Colonic mucosa (tissue), 4 donors: ENCODE measurements at places on chromosomes 7 and 10. TPM values are rescaled to one million over a fixed set of nuclear protein-coding genes. Genes with fewer than 3 reads are reported as not detected.

DNA sequence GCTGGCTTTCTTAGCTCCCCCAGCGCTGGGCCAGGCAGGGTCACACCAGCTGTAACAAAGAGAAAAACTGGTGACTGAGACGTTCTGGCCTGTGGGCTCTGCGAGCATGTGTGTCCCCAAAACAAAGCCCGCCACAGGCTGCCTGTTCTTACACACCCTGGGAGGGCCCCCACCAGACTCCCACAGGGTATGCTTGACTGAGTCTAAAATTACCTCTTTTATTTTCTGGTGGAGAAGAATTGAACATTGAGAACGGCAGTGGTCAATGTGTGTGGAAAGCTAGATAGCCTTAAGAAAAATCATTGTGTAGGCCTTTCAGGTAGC lies 808 bp downstream of the C10orf71 start:
- no peaks in the 10 kb centered on the region for H3K27me3 ChIP-seq
- no peaks in the 10 kb centered on the region for H3K36me3 ChIP-seq
- no peak overlapping the region for H3K4me3 ChIP-seq
- no peak overlapping the region for H3K27ac ChIP-seq
- DNase-seq: no peak

GRCh38 chr10:57579926-57580325 lies 687.8 kb downstream of the IPMK start:
- H3K27ac ChIP-seq: no peak overlapping the region
- no peak overlapping the region for H3K4me3 ChIP-seq
- DNase-seq: no peak
- H3K4me1 ChIP-seq: no peaks in the 10 kb centered on the region
- H3K27me3 ChIP-seq: no peaks in the 10 kb centered on the region
- H3K36me3 ChIP-seq: no peaks in the 10 kb centered on the region

- no peaks in the 10 kb centered on the region for H3K36me3 ChIP-seq
- H3K27me3 ChIP-seq: no peaks in the 10 kb centered on the region
- no peaks in the 10 kb centered on the region for H3K4me1 ChIP-seq
- H3K27ac ChIP-seq: no peak overlapping the region
- no peak overlapping the region for H3K4me3 ChIP-seq
Observed at GRCh38 chr7:96041171-96041570, 268.8 kb downstream of the DYNC1I1 start.

GRCh38 chr10:98258683-98259454 lies 9.1 kb downstream of the LOXL4 start:
- DNase-seq: no peak
- no peaks in the 10 kb centered on the region for H3K27me3 ChIP-seq
- no peaks in the 10 kb centered on the region for H3K4me1 ChIP-seq
- H3K27ac ChIP-seq: no peak overlapping the region
- H3K36me3 ChIP-seq: no peaks in the 10 kb centered on the region

- H3K27me3 ChIP-seq: no peaks in the 10 kb centered on the region
- no peak overlapping the region for H3K4me3 ChIP-seq
- no peaks in the 10 kb centered on the region for H3K36me3 ChIP-seq
- peaks cover 11% of the 10 kb centered on the region for H3K4me1 ChIP-seq
- H3K27ac ChIP-seq: peak overlapping the region; percentile 68
Observed at GRCh38 chr10:72098836-72099599, 10.7 kb upstream of the SPOCK2 start.

- no peaks in the 10 kb centered on the region for H3K4me1 ChIP-seq
- no peaks in the 10 kb centered on the region for H3K27me3 ChIP-seq
- H3K27ac ChIP-seq: no peak overlapping the region
Observed at GRCh38 chr7:11415101-11415500, 416.9 kb downstream of the THSD7A start.

DNA sequence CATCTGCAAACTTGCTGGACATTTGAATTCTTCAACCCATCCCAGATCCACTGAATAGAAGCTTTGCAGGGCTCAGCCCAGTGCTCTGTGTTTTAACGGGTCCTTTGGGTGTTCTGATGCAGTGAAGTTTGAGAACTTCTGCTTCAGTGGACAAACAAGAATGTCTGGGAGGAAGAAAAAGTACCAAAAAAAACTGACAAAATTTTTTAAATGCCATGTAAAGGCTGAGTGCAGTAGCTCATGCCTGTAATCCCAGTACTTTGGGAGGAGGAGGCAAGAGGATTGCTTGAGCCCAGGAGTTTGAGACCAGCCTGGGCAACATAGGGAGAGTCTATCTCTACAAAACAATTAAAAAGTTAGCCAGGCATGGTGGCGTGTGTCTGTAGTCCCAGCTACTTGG lies 51.8 kb upstream of the FRMD4A start:
- H3K27ac ChIP-seq: no peak overlapping the region
- H3K4me1 ChIP-seq: no peaks in the 10 kb centered on the region
- H3K27me3 ChIP-seq: no peaks in the 10 kb centered on the region
- no peak overlapping the region for H3K4me3 ChIP-seq
- no peak for DNase-seq

DNA sequence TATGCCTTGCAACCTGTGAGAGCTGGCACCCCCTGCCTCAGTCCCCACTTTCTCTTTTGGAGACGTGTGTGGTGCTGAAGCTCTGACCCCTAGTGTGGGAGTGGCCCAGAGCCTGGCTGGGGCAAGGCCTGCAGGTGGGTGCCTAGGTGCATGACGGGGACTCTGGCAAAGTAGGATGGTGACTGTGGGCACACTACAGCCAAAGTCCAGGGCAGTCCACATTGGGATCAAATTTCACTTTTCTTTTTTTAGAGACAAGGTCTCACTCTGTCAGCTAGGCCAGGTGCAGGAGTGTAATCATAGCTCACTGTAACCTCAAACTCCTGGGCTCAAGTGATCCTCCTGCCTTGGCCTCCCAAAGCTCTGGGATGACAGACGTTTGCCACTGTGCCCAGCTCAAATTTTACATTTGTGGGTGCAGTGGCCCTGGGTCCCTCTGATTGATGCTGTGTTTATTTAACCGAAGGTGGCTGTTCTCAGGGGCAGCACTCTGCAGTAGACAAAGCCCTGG lies 52.3 kb downstream of the NEURL1 start:
- H3K4me3 ChIP-seq: no peak overlapping the region
- H3K4me1 ChIP-seq: peaks cover 10% of the 10 kb centered on the region
- H3K27me3 ChIP-seq: no peaks in the 10 kb centered on the region
- no peak for DNase-seq
- no peaks in the 10 kb centered on the region for H3K36me3 ChIP-seq

DNA sequence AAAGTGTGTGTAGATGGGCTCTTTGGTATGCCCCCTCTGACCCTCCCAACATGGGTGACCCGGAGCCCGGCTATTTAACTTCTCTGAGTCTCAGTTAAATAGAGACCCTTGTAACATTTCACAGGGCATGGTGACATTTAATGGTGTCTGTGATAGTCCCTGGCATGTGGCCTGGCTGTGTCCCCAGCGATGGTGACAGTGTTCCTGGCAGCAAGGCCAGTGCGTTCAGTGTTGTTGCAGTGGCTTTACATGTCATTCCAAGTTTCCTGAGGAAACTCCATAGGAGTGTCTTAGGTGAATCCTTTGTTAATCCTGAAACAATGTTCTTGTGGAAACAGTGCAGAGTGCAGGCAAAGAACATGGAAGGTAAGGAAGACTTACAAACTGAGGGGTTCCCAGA lies 137.0 kb downstream of the RAMP3 start:
- H3K4me3 ChIP-seq: no peak overlapping the region
- H3K36me3 ChIP-seq: no peaks in the 10 kb centered on the region
- H3K4me1 ChIP-seq: no peaks in the 10 kb centered on the region
- DNase-seq: no peak
- no peaks in the 10 kb centered on the region for H3K27me3 ChIP-seq

The VAX1 gene
- total RNA-seq: not detected

The HYAL4 gene
- total RNA-seq: not detected

The ZNF479 gene
- not detected for total RNA-seq

The GRID2IP gene
- 0.37 TPM for total RNA-seq

The GTF2IRD1 gene
- 29.5 TPM for total RNA-seq

The EPDR1 gene
- 8.5 TPM for total RNA-seq

The NODAL gene
- not detected for total RNA-seq

The NCAPG2 gene
- total RNA-seq: 15.0 TPM

The CLRN3 gene
- total RNA-seq: 110 TPM
